ENCODE measurements at places on chromosomes 3 and 15.

DNA sequence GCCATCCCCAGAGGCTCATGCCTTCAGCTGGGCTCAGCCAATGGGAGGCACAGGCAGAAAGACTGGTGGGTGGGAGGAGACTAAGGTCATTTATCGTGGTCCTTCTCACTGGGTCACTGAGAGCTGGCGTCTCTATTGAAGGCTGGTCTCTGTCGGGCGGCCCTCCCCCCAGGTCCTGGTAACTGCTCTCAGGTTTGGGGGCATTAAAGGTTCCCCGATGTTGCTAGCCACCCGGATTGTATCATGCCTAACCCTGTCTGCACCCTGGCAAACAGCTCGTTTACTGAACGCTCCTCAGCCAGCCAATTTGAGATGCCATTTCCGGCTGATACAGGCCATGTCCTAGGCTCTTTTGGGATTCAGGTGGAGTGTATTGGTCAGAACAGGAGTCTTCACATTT, 10.5 kb downstream of the SELENOS start:
- no peak for DNase-seq

GRCh38 chr3:153295901-153296300, 133.9 kb downstream of the RAP2B start:
- DNase-seq = no peak

- no peak for DNase-seq
Measured at GRCh38 chr3:24139463-24140412, 194.7 kb downstream of the NR1D2 start.

- no peak for DNase-seq
Measured at GRCh38 chr15:31367021-31367729, 40.5 kb downstream of the KLF13 start.

GRCh38 chr15:91409387-91409786, 309.3 kb downstream of the SV2B start:
- DNase-seq = no peak

- DNase-seq = no peak
Measured at GRCh38 chr3:155038203-155038554, 41.9 kb upstream of the MME start.

- no peak for DNase-seq
Measured at GRCh38 chr3:15982667-15983196, 185.0 kb upstream of the ANKRD28 start.

All from natural killer cell (primary cell).